ENCODE measurements at places on chromosomes 3 and 15. TPM values are rescaled to one million over a fixed set of nuclear protein-coding genes. Genes with fewer than 3 reads are reported as not detected.

- DNase-seq, result no peak
Observed at GRCh38 chr15:86073281-86073680, 6.4 kb upstream of the AGBL1 start.

GRCh38 chr3:38581774-38582173, 67.7 kb downstream of the SCN5A start:
- DNase-seq, result no peak

THBS1 gene
- total RNA-seq, result 67.3 TPM

GDPGP1 gene
- 11.0 TPM for total RNA-seq

- no peak for DNase-seq
Observed at GRCh38 chr15:63981596-63982320, 64.5 kb downstream of the DAPK2 start.

GRCh38 chr15:49154799-49155109, 645 bp downstream of the COPS2 start:
- DNase-seq, result no peak
